ENCODE measurements at places on chromosomes 5 and 9.

DNA sequence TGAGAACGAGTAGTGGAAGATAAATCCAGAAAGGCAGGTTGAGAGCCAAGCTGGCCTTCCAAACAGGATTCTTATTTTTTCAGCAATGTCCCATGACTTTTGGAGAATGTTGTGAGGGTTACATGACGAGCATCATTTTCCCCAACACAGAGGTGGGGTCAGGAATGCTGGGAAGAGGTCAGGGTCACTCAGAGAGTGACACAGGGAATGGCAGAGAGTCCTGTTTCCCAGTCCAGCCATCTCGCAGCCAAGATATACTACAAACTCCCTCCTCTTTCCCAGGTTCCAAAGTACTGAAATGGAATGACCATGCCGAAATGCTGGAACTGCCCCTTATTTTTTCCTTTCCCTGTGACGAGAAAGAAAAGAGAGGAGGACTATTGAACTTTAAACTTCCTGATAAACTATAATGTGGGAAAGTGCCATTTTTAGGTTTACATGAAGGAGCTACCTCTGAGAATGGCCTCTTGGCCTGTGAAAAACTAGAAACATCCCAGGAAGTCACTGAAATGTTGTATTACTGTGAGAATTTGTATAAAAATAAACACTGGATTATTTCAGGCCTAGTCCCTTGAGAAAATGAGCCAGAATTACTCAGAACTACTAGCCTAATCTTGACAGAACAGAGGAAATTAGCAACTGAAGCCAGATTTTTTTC, 420.4 kb downstream of the CETN3 start:
- no peak for DNase-seq

- no peak for DNase-seq
These were observed 115.5 kb downstream of the SLC12A2 start for GRCh38 chr5:128199104-128199503.

DNA sequence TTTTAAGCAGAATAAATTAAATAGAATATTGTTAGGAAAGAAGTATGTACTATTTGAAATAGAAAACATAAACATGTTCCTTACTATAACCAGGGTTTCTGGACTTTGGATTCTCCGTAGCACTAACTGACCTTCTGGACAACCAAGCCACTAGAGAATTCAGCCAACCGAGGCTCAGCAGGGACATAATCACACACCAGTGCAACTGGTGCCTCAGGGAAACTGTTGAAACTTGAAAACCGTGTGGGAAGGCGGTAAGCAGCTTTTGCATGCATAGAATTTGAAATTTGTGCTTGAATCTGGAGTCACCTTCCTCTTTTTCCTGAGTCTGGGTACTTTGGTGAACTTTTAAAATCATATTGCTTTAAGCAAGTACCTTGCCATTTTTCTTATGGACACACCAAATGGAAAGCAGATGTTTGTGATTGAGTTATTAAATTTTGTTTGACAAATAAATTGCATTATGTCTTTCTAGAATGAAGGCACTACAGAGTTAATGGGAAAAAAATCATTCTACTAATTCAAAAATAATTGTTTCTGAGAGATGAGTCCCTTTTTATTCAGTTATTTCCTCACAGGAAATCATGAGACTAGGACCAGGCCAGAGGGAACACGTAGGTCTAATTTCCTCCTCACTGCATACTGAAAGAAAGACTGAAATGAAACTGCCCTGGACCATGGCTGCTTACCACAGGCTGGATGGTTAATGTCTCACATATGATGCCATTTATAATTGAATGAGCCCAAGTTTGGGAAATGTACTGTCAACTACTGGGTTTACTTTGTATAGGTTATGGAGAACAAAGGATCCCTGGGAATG, 20.6 kb upstream of the SCAMP1 start:
- no peak for DNase-seq

DNA sequence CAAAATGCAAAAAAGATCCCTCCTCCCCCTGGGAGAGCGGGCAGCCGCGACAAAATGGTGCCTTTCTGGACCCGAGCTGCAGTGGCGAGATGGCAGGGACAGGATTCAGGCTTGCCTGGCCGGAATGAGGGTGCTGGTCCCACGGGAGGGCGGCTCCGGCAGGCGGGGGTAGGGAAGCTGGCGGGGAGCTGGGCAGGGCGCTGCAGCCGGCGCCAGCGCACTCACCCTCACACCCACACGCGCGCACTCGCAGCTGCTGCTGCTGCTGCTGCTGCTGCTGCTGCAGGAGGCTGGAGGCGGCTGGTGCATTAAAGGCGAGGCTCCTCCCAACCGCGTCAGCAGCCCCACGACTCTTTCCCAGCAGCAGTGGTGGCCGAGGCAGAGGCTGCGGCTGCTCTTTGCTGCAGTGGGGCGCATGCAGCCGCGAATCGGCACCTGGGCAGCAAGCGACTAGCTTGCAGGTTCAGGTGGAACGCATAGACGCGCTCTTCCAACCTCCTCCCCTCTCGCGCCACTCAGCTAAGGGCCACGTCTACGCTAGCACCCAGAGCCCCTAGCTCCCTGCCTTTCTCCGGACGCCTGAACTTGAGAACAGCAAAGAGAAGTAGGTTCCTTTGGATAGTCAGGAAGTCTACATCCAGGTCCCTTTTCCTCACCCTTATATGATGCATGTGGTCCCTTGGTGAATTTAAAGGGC, at the start of gene PPP2R2B:
Gene PPP2R2B (minus strand): TSS at position 282 of the 697 bp plus-strand sequence.
- DNase-seq = no peak

DNA sequence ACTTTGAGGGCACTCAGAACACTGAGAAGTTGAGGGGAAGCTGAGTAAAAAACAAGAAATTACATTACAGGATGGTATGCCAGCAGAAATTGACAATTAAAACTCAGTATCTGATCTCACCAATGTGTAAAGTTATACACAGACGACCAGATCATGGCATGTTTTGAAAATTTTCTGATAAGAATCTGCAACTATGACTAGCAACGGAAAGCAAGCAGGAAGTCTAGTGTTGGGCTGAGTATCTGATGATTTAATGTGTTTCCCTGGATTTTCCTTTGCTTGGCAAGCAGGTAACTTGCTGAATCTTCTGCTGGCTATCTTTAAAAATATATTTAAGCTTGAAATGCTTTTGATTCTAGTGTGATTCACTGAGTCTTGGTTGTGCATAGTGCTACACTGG, 5.2 kb upstream of the GCNT4 start:
- no peak for DNase-seq

- no peak for DNase-seq
These were observed 1.2 kb downstream of the DUSP1 start for GRCh38 chr5:172769616-172770373.

DNA sequence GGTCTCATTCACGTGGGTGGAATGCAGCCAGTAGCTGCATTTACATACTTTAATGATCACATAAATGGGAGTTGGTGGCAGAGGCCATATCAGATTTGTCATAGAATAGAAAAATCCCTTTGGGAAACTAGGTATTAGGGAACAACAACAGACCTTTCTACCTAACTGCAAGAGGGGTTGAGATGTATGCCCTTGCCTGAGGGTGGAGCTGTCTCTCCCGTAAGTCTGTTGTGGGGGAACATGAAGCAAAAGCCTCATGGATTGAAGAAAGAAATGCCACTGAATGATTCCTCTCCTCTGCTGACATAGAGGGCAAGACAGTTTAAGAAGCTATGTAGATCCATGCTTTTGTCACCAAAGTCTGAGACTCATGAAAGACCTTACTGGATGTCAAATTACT, 461.3 kb downstream of the SPOCK1 start:
- no peak for DNase-seq

GRCh38 chr5:72760259-72760658, 56.2 kb upstream of the TNPO1 start:
- no peak for DNase-seq

- DNase-seq = no peak
These were observed 2.9 kb downstream of the FOXE1 start for GRCh38 chr9:97855899-97856298.

GRCh38 chr5:10556893-10557746, 6.8 kb upstream of the ANKRD33B start:
- no peak for DNase-seq

- DNase-seq = no peak
These were observed 57.6 kb downstream of the KIF24 start for GRCh38 chr9:34271265-34272006.

DNA sequence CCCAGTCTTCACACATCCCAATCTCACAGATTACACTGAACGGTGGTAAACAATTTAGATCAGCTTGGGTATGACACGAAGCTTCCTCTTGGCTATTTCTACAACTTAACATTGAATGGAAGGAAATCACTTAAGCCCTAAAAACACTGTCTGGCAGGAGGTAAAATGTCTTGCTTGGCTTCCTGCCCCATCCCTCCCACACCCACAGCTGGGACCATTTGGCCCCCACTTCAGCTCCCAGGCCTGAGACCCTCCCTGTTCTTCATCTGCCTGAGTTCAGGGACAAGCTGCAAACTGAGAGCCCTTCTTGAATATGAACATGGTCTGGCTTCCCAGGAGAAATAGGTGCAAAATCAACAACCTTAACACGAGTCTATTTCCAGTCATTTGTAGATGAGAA, 3.4 kb upstream of the COL15A1 start:
- no peak for DNase-seq

- DNase-seq = no peak
These were observed 634.2 kb downstream of the BNC2 start for GRCh38 chr9:16236311-16236710.

DNA sequence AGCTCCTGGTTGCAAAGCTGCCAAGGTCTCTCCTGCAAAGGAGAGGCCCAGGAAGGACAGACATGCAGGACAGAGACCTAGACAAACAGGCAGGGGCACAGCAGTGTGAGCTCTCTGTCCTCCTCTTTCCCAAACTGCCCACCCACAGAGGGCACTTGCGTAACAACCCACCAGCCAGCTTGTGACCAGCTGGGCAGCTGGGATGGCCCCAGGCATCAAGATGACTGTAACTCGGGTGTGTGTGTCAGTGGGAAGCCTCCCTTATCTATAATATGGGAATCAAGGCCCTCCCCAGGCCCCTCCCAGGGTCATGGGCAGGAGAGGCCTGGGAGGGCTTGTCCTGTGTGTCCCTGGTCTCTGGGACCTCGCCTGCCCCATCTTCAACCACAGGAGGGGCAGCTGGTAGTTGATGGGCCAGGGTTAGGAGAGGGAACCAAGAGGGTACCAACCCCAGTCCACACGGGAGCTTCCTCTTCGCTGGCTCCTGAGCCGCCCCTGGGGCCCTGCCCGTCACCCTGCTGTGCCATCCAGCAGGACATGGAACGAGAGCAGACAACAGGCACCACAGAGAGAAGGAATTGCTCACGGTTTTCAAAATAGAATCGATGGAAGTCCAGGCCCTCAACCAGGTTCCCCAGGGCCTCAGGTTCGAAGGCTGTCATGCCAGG, 37.9 kb downstream of the SLC6A7 start:
- no peak for DNase-seq

DNA sequence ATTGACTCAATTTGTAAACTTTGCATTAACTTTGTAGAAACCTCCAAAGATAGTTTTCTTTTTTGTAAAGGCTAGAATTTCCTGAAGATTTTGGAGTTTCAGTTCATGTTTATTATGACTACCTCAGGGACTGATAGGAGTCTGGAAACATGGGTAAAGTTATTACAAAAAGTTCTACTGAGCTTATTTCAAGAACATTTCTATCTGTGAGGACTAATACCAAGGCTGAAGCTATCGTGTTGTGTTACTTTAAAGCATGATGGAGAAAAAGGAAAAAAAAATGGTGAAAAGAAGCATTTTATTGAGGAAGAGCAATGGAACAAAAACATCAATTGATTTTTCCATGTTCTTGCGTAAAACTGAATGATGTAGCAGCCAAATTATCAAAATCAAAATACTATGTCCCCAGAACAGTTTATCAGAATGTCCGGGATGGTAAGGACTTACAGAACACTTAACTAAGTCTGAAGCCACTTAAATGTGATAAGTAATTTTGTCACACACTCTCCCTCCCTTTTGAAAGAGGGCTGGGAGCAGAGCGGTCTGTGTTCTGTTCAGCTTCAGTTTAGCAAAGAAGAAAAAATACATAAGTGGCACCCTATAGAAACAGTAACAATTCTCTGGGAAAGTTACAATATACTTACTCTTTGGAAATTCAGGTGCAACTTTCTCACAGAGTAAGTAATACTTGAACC, 25.1 kb upstream of the VCAN start:
- no peak for DNase-seq

DNA sequence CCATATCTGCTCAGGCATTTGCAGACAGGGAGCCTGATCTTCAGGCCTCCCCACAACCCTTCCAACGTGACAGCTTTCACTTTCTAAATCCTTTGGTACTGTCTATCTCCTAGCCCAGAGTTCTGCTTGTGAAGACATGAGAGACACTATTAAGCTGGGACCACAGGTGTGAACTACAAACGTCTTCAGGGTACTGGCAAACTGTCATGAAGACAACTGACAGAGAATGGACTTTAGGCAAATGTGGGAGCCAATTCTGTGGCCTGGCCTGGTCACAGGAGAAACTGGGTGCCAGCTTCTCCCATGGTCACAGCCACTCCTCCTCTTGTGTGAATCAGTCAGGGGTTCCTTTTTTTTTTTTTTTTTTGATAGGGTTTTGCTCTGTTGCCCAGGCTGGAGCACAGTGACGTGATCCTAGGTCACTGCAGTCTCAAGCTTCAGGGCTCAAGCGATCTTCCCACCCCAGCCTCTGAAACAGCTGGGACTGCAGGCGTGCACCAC, 10.4 kb downstream of the TRIM14 start:
- DNase-seq = no peak

DNA sequence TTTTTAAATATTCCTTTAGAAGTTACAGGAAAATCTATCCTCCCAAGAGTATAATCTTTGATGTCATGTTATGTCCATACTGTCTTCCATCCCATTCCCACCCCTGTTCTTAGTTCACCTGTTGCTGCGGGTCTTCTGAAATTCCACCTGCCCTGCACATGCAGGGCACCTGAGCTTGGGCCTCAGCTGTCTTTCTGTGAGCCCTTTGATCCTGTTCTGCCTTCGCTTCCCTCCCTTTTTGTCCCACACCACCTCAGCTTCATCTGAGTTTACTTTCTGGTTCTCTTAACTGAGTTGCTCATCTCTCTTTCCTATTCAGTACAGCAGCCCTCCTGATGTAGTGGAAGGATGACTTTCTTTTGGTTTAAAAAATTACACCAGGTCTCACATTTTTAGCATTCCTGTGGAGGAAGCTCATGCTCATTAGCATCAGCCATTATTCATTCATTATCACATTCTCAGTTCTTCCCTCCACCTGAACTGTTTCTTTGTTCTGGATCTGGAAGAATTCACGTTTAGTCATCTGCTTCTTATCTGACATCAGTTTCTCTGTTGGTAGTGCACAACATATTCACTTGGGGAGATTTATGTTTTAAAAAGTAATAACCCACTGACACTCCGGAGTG, 211.0 kb downstream of the ADCY2 start:
- no peak for DNase-seq

Data from forelimb muscle (tissue), 1 donor.